ENCODE measurements at places on chromosomes 7 and 10.

GRCh38 chr7:151404216-151405011 is 5.4 kb downstream of the WDR86 start:
- no peak for DNase-seq

DNA sequence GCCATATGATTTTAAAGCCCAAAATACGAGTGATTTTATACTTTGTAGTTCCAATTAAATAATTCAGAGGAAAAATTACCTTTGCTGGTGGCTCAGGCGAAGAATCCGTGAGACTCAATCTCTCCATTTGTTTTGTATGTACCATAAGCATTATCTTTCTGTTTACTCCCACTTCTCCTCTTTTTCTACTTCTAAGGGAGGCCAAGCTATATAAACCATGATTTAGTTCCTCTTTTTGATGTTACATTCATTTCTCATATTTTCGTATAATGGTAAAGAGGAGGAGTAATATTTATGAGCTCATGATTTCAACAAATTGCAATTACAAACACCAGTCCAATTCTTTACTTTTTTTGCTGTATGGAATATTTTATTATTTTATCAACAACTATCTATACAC is 50.6 kb upstream of the TES start:
- DNase-seq: no peak

DNA sequence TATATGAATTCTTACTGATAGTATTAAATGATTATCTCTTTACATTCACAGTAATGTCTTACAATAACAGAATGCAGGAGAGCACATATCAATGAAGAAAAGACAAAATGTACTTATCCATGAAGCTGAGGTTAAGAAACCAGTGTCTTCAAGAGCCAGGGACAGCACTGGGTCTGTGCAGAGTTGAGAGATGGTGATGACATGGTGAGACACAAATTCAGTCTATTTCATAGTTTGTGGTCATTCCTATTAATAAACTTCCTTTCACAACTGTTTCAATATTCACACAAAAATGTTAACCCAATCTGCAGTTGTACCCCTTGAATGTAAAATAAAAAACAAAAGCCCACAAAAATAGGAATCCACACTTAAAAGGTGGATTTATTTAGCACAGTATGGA is 5.3 kb upstream of the MAGI2 start:
- no peak for DNase-seq

GRCh38 chr7:115008465-115009114 is 86.7 kb downstream of the MDFIC start:
- peak; percentile 8 for DNase-seq

DNA sequence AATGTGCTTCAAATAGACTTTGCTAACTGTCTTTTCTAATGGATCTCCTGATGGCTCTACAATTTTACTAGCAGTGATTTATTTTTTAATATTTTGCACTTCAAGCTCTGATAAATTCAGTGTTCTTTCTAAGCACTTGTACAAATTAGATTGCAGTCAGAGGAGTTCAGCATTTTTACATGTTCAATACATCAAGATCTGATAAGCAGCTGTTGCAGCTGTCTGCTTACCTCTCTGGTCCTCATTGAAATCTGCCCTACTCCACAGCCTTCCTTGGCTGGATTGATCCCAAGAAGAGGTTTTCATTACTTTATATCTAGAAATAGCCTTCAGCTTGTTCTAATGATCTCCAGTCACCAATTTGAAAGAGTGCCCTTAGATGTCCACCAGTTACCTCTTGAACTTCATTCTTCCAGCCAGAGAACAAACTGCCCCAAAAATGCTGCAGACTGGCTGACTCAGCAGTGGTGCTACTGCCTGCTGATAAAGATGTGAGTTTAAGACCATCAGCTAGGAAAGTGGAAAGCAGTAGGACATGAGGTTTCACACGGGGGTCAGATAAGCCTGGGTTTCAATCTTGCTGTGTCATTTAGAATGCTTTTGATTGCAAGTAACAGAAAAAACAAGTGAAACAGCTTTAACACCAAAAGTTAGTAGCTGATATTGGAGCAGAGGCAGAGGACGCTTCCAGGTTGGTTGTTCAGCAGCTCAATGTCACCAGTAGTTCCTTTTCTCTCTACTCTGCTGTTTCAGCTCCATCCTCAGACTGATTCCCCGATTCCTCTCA is 350.9 kb upstream of the NPVF start:
- no peak for DNase-seq

DNA sequence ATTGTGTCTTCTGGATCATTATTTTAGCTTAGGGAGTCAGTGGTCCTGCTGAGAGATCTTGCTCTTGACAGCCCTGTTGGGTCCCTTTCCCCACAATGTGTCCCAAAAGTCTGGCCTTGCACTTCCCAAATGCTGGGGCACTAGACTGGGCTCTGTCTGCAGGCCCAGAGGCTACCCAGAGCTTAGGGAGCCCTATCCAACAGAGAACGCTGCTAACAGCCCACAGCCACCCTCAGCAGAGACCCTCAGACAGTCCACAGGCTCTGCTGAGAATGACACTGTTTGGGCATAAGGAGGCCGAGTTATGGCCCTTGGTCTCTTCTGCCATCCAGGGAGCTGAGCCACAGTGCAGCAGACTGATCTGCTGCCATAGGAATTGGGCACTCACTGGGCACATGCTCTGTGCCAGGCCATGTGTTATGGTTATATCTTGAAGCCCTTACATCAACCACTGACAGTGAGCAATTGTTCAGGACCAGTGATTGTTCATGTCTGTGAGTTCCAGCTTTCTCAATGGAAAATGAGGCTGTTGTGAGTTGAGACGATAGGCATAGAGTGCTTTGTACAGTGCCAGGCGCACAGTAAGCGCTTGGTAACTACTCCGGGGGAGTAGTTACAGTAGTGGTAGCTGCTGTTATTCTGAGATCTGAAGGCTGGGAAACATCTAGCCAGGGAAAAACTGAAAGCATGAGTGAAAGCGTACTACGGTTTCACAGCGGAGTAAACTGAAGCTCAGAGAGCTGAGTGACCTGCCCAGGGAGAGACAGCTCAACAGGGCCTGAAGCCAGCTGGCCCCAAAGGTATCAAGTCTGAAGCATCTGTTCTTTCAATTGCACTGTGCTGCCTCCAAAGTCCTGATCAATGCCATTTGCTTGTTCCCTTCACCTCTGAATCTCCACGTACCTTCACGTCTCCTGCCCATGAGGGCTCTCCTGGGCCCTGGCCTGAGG is 77.6 kb upstream of the PRLHR start:
- DNase-seq: no peak

GRCh38 chr10:116848032-116848943 is 1.0 kb upstream of the ENO4 start:
- DNase-seq: no peak

DNA sequence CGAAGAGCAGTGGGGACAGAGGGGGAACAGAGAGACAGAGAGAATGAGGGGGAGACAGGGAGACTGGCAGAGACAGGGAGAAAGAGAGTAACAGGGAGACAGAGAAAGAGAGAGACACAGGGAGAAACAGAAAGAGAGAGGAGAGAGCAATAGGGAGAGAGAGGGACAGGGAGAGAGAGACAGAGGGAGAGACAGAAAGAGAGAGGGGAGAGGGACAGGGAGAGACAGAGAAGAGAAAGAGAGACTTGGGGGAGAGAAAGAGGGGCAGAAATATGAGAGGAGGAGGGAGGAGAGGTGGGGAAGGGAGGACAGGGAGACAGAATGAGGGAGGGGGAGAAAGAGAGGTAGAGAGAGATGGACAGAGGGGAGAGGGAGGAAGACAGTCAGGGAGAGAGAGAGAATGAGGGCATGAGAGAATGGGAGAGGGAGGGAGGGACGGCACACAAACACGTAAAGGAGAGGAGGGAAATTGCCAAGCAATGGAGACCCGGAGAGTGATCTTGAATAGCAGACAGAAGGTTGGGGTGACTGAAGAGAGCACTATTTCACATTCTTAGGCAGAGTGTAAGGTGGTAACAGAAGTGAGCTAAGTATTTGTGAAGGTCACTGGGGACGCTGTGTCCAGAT is 33.3 kb upstream of the KCNMA1 start:
- DNase-seq: no peak

DNA sequence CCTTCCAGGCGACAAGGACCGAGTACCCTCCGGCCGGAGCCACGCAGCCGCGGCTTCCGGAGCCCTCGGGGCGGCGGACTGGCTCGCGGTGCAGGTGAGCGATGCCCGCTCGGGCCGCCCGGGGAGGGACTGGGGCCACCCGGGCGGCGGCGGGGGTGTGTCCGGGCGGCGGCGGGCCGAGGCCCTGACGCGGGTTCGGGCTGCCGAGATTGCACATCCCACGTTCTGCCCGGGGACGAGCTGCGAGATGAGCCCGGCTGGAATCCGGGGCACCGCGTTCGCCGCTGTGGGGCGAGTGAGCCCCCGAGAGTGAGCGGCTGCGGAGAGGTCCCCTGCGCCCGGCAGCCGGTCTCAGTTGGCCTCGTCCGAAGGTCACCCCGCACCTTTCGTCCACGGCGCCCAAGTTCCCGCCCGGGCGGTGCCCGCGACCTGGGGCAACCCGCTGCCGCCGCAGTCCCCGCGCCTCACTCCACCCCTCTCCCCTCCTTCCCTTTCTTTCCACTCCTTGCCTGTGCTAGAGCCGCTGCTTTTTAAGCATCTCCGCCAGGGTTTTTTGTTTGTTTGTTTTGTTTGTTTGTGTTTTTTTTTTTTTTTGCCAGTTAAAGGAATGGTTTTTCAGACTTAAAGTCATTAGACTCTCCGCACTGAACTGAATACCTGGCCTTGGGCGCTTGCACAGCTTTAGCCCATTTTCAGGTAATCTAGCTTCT is 515 bp downstream of the RALA start:
- no peak for DNase-seq

- no peak for DNase-seq
Observed at GRCh38 chr10:3435671-3436070, 263.1 kb upstream of the PITRM1 start.

DNA sequence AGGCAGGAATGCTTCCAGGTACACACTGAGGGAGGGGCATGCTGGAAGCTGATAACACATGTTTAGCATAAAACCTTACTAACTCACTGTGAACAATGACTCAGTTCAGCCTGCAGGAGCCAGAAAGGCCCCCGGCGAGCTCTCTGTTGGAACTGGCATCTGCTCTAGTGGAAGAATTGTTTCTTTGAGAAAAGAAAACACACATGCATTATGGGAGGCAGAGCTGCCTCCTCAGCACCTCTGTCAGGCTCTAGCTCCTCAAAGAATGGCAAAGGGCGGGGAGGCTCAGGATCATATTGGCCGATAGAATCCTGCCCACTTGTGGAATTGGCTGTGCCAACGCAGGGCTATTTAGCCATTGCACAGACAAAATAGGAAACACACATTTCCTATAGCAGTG is 338.3 kb downstream of the CXCL12 start:
- DNase-seq: no peak

- DNase-seq: no peak
Observed at GRCh38 chr7:35714862-35715261, 19.9 kb upstream of the HERPUD2 start.

GRCh38 chr7:142569851-142570250 is 179.4 kb upstream of the PRSS1 start:
- DNase-seq: no peak

DNA sequence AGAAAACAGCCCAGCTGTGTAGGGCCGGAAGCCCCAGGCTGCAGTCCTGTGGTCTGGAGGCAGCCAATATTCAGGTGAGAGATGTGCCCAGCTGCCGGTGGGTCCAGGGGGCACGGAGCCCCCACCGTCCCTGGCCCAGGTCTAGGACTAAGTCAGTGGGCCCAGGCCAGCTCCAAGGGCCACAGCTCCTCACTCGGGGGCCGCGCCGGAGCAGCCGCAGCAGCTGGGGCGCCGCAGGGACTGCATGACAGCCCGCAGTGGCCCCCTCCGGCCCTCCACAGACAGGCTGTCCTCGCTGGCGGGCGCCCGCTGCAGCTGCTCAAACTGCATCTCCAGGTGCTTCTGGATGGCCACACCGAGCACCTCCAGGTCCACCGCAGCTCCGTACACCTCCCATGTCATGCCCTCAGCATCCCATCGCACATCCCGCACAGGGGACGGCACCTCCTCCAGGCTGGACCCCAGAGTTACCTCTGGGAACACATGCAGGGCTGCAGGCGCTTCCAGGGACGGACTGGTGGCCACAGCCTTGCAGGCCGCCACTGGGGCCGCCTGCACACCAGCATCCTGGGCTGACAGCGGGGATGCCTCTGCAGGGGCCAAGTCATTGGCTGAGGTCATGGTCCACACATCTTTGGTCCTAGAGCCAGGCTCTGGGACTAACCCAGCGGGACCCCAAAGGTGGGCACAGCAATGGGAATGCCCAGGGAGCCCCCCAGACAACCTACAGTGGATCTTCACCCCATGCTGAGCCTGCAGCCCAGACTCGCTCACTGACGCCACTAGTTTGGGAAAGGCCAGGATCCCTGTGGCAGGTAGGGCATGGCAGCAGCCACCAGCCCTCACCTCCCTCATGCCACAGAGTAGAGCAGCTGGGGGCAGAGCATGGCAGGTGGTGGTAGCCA is 7.0 kb downstream of the GPRIN2 start:
- DNase-seq: no peak

DNA sequence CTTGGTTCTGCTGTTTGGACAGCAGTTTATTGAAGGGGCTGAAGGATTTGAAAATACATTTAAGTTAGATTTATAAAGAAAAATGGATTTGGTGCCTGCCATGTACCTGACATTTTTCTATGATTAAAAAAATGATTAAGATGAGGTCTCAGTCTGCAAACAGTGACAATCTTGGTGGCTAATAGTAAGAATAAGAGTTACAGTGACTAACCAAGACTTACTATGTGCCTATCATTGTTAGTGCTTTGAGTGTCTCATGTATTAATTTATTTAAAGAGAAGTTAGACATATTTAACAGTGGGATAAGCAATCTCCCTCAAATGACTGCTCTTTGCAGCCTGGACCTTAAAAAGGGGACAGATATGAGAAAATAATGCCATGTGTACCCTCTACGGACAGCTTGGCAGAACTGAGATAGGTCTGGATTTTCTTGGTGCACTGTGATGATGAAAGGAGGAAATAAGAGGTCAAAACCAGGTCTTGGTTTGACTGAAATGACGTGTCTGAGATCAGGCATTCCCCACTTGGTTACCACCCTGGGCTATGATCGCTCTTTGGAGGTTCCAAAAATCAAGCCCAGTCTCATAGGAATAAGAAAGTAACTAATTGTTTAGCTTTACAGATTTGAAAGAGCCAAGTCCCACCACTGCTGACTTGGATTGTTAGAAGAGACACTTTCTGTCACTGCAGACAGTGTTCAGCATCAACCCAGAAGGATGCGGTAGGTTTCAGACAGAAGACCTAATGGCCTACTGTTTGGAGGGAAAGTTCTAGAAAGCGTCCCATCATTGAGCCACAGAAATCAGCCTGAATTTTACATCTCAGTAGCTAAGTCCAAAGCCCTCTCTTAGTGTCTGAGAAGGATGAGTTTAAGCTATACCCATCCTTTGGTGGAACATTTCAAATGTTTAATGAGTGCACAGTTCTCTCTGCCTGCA is 2.1 kb downstream of the CASP7 start:
- DNase-seq: peak; percentile 30

GRCh38 chr10:62502995-62503613 is 128.9 kb downstream of the ZNF365 start:
- DNase-seq: no peak

DNA sequence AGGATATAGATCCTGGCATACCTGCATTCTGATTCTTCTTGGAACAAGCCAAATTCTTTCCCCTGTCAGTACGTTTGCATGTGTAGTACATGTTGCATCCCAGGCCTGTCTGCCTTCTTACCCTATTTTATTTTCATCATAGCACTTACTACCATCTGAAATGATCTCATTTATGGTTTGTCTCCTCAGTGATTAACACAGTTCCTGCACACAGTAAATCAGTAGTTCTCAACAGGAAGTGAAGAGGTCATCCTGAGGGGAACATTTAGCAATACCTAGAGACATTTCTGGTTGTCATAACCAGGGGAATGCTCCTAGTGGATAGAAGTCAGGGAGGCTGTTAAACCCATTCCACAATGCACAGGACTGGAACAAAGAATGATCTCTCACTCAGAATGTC is 38.2 kb upstream of the SLC26A4 start:
- no peak for DNase-seq

- DNase-seq: no peak
Observed at GRCh38 chr10:31749981-31750840, 178.4 kb downstream of the ARHGAP12 start.
